ENCODE measurements at places on chromosomes 4 and X. TPM values are rescaled to one million over a fixed set of nuclear protein-coding genes. Genes with fewer than 3 reads are reported as not detected.

Gene ETNPPL
- total RNA-seq: not detected

Gene ANAPC4
- total RNA-seq: 20.4 TPM

Gene NKX3-2
- total RNA-seq: 0.12 TPM

Gene BCORL1
- total RNA-seq: 2.0 TPM

Gene F11
- total RNA-seq: not detected

Data from NCI-H460 (cell line).